NCI-H510A treated with DMSO at 0.1 percent for 48 hours (cell line): ENCODE measurements at places on chromosomes 2 and 18.

- no peak for DNase-seq
These were observed 108.5 kb downstream of the CDCA7 start for GRCh38 chr2:173462892-173463840.

DNA sequence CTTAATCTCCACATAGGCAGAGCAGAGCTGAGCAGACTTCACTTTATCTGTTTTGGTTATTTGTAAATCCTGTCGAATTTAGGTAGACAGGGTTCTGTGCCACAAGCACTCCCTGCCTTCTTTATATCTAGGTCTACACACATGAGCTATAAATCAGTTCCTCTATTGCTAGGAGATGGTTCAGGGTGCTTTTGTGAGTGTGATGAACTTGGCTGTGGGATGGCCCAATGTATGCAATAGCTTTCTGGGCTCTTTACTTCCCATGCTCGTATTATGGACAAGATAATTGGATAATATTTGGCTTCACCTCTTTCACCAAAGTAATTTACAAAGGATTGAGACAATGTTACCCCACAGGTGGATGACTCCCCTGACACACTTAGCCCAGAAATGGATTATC is 72.2 kb downstream of the PLB1 start:
- DNase-seq, result no peak

GRCh38 chr18:49249521-49249920 is 210.9 kb downstream of the DYM start:
- DNase-seq, result peak; percentile 31

DNA sequence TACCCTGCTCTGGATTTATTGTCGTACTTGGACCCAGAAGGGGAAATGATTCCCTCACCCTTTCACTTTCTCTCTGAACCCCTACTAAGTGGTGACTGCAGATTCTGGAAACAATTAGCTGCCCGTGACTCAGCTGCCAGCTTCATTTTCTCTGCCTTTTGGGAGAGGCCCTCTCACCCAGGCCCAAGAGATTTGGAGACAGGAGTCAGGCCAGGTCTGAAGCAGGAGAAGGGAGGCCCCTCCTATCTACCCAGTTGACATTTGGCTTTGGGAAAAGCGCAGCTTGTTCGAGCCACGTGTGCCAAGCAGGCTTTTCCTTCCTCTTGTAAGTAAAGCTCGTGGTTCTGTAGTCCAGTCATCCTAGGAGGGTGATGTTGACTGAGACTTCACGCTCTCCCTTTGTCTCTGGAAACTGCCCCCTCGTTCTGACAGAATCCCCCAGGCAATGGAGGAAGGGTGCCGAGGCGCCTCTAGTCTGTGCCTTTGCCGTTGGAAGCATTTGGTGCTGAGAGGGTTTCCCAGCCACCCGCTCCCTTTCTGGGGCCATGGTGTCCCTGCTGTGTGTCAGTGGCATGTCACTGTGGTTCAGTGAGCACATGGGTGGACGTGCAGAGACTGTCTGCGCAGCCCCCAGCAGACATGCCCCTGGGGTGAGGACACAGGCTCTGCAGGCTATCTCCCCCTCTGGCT is 8.6 kb downstream of the OXER1 start:
- DNase-seq, result no peak

GRCh38 chr2:60413814-60414168 is 139.7 kb downstream of the BCL11A start:
- no peak for DNase-seq

DNA sequence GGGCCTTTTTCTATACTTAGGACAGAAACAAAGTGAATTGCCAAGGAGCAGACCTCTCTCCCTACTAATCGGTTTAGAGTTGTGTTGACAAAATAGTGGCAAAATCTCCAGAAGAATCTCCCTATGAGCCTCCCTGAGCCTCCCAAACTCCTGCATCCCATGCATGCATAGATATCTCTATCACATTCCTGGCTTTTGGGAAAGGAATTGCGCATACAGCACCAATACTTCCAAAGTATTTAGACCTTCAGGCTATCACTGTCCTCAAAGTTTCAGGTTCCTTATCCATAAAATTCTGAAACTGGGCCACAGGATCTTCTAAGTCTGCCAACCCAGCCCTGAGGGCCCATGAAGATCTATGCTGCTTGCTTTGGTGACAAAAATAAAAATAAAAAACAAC is 152.1 kb downstream of the SLC8A1 start:
- no peak for DNase-seq

DNA sequence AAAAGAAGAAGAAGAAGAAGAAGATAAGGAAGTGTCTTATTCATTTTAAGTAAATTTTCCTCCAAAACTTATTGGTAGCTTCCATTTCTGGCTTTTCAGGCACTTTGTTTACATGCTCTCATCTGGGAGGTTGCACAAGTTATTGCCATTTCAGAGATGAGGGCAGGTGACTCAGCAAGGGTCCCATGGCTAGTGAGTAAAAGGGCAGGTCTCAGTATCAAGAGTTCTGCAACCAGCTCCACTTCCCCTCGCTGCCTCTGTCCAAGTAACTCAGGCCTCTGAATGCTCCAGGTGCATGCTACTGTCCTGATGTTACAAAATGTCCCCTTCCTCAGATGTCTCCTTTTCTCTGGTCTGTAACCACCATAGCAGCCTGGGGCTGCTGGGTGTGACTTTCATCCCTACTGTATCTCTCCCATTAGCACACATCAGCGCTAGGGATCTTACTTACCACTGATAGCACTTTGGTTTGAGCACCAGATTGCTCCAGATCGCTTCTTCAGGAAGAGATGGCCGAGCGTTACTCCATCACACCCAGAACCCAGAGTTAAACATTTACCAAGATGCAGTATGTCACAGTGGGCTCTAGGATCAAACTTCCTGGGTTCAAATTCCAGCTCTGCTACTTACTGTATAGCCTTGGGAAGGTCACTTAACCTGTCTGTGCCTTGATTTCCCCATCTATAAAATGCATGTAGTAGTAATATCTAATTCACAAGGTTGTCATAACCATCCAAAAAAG is 57.4 kb upstream of the LAPTM4A start:
- DNase-seq, result no peak

- DNase-seq, result no peak
These were observed 45.3 kb upstream of the CTLA4 start for GRCh38 chr2:203822240-203822639.

DNA sequence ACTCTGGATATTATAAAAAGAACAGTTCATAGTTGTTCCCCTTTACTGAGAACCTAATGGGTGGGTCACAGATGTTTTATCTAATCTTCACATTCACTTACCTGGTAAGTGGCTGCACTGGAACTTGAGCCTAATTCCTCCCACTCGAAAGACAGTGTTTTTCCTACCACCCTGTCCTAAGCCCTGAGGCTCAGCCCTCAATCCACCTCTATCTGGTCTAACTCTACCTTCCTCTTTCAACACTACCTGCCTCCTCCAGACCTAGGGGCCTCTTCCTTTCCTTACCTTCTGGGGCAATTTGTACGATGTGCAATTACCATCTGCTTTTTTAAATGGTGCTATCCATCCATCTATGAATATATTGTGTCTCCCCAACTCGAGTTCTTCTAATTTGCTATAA is 9.7 kb upstream of the KIF3C start:
- no peak for DNase-seq

GRCh38 chr18:48806551-48807261 is 144.1 kb downstream of the SMAD7 start:
- no peak for DNase-seq

GRCh38 chr2:219798430-219798829 is 171.0 kb downstream of the SLC4A3 start:
- no peak for DNase-seq

- no peak for DNase-seq
These were observed 69.1 kb downstream of the PIK3C3 start for GRCh38 chr18:42024131-42024530.

- no peak for DNase-seq
These were observed 94.9 kb downstream of the SLC4A3 start for GRCh38 chr2:219722276-219722879.

DNA sequence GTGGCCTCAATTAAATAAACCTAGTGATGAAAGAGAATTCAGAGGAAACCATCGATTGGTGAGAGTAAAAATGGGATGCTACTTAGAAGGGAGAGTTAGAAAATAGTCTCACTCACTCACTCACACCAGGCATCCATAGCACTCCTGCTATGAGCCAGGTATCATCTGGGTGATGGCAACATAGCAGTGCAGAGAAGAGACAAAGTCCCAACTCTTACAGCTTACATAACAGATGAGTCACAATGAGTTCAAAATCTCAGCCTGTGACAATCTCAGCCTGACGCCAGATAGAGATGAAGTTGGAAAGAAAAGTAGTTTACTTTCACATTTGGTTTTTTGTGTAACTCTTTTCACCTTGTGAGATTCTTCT is 55.4 kb upstream of the THOC1 start:
- no peak for DNase-seq

DNA sequence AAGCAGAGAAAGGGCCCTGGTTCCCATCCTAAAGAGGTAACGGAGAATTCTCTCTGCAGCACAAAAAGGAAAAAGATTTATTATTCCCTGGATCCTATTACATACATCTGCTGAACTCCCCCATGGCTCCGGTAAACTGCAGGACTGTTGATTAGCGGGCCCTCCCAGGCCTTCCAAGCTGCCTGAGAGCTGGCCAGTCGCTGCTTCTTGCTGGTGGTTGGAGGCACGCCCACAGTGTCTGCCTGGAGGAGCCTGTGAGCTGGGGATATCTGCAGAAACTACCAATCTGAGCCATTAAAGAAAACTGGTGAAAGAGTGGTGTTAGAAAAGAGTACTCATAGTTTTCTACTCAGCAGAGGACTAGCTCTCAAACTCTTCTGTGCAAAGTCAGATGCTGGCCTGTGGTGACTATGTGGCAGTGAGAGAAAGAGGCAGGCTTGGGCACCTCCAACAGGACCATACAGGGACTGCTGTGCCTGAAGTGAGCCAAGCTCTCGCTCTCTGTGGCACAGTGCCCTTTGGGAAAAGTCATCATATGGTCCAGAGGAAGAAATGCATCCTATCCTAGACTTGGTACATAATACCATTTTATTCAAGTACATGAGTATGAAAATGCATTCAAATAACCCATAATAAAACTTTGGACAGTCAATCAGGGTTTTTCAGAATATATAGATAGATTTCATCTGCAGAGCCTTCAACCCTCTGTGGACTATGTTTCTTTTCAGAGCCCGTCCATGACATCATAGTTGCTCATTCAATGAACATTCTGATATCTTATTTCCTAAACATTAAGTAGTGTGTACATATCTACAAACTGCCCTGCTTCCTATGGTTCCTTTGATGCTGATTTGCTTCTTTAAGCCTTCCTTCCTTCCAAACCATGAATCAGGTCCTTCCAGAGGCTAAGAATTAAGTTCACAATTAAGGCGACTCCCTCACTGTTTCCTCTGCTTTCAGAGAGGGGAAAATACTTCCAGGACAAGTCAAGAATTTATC is 242.0 kb upstream of the LYPD1 start:
- no peak for DNase-seq

- DNase-seq, result no peak
These were observed 36.6 kb downstream of the LONRF2 start for GRCh38 chr2:100285691-100286090.

DNA sequence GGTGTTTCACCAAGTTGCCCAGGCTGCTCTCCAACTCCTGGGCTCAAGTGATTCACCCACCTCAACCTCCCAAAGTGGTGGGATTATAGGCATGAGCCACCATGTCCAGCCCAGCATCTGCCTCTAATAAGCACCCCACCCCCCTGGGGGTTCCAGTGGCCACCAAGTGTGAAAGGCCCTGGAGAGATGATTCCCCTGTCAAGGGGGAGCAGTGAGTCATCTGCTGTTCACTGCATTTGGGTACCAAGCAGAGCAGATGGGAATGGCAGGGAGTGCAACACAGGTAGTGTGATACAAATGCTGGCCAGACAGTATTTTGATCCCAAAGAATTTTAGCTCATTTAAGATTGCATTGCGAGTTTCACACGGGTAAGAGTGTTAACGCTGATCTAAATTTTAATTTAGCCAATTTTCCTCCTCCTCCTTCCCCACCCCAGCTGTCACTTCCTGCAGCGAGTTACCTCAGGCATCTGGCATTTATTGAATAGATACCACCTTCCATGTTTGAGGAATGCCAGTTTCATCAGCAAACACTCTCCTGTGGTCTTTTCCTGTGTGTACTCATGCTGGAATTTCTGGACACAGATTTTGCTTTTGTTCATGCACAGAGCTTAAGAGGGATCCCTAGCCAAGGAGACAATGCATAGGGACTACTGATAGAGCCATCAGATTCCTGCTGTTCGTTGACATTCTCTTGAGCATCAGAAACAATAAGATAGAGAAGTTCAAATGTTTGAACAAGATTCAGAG is 32.4 kb upstream of the NCK2 start:
- no peak for DNase-seq

DNA sequence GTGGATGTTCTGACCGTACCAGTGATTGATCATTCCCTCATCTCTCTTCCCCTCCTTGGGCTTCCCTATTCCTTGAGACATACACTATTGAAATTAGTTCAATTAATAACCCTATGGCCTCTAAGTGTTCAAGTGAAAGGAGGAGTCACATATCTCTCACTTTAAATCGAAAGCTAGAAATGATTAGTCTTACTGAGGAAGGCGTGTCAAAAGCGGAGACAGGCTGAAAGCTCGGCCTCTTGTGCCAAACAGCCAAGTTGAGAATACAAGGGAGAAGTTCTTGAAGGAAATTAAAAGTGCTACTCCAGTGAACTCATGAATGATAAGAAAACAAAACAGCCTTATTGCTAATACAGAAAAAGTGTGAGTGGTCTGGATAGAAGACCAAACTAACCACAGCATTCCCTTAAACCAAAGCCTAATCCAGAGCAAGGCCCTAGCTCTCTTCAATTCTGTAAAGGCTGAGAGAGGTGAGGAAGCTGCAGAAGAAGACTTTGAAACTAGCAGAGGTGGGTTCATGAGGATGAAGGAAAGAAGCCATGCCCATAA is 144.4 kb upstream of the LYPD6 start:
- no peak for DNase-seq

- no peak for DNase-seq
These were observed 580.6 kb upstream of the CDH2 start for GRCh38 chr18:28757466-28758008.
